ENCODE measurements at places on chromosomes 6 and 20.
A peak's percentile ranks its signal among the peaks of the same experiment; 100 is the strongest.

DNA sequence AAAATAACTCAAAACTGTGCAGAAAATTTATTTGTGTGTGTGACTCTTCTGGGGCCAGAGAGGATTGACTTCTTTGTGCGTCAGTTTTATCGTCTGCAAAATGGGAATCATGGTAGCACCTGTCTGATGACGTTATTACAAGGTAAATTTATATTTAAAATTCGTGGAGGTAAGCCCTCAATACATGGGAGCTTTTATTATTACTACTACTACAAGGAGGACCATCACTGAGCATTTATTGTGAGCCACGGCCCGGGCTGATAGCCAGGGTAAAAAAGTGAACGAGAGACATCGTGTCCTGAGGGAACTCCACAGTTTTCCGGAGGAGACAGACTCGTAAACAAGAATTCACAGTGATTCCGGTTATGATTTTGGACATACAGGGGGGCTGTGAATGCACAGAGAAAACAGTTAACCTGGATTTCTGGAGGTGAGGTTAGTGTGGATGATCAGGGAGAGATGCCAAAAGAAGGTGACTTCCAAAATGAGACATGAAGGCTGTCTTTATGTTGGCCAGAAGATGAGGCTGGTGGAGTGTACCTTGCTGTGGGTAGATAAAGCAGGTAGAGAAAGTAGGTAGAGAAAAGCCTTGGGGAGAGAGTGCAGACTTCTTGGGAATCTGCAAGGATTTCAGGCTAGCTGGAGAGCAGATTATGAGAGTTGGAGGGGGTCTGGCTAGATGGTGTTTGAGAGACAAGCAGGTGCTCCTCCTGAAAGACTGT lies 10.6 kb upstream of the SERINC3 start:
- DNase-seq = no peak

DNA sequence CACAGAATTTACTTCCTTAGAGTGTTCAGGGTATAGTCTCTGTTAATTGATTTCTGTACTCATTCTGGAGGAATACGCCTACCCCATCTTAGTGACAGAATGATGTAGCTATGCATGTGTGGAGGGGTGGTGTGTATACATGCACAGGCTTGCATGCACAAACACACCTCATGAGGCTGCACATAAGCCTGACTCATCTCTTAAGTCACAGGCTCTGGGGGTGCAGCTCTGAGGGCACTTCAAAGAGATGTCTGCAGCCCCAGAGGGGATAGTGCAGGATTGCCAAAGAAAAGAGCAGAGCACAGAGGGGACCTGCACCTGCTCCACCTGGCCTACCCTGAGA lies 24.6 kb downstream of the TBX18 start:
- DNase-seq = no peak

DNA sequence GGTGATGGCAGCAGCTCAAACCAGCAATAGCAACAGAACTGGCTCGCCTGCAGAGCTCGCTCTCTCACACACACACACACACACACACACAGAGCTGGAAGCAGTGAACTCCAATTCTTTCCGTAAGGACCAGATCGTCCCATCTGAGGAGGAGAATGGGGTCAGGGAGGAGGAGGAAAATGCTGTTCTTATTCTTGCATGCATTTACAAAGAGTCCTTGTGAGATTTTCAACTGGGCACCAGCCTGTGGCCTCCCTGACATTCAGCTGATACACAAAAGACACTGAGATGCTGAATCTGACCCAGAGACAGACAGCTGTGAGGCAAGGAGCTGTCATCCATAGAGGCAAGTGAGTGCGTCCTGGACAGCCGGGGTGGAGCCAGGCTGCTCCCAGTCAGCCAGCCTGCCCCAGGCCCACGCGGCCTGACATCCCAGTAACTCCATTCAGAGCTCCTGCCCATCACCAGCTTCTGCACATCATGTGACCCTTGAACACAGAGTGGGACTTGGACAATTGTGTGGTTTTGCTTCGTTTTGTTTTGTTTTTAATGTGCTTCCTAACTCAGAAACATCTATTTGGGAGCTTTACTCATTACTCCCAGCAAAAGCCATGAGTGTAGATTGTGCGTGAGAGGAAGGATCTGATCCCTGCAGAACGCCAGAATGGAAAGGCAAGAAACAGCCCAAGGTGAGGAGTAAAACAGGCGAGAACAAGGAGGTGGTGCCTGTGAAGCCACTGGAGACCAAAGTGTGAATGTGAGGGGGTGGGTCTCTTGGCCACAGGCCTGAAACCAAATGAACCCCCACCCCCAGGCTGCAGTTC lies 2.1 kb downstream of the SERPINB9 start:
- no peak for DNase-seq

DNA sequence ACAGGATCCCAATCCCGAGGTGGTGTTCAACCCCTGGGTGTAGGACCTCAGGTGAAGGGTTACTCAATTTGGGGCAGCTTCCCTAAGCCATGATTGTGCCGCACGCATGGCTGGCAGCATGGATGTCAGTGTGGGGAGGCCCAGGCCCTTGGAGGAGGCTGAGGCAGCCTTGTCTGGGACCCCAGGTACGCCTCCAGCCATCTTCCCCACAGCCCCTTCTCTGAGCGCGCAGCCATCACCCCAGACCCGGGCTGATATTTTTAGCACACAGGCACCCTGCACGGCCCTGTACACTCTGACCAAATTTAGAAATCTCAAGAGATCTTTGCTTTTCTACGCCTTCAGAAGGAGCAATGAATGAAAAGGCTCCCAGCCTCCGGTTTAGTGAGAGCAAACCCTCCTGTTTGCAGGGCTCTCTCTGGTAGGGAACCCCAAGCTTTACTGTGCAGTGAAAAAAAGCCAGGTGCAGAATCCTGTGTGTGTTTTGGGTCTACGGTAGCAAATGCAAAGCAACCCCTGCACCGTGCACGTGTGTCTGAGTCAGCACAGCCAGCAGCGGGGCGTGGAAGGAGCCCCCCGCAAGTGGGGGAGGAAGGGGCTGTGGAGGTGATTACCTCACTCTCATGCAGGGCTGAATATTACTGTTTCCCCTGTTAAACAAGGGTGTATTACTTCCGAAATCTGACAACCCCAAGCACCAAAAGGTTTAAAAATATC lies 44.3 kb downstream of the CTCFL start:
- no peak for DNase-seq

- DNase-seq = peak; percentile 76
Measured at GRCh38 chr6:28606424-28607391, 81.0 kb downstream of the GPX5 start.

DNA sequence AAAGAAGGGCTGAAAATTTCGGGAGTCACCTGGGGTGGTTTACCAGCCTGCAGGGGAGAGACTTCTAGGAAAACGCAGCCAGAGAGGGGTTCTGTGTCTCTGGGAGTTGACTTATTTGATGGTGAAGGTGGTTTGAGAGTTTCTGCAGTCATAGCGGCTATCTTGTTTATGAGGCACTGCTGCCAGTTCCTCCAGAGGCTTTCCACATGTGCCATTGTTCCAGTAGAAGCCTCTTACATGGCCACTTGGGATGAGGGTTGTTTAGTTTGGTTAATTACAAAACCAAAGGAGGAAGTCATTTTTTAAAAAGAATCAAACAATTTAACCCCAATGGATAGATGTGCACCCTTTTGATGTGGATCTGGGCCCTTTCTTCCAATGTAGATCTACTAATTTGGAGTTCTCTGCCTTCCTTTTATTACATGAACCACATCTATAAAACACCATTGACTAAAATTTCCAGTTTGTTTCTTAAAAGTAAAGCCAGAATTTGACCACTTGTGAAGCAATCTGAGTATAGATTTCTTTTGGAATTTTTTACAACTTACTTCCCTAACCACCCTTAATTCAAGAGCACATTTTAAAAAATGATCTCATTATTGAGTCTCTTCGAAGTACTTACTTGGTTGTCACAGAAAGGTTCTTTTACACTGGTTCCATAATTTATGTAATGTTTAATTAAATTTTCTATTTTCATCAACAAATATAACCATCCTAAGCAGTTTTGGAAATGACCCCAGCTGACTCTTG lies 97.6 kb downstream of the TCP11 start:
- DNase-seq = no peak

- no peak for DNase-seq
Measured at GRCh38 chr6:45092135-45092534, 236.0 kb upstream of the RUNX2 start.

DNA sequence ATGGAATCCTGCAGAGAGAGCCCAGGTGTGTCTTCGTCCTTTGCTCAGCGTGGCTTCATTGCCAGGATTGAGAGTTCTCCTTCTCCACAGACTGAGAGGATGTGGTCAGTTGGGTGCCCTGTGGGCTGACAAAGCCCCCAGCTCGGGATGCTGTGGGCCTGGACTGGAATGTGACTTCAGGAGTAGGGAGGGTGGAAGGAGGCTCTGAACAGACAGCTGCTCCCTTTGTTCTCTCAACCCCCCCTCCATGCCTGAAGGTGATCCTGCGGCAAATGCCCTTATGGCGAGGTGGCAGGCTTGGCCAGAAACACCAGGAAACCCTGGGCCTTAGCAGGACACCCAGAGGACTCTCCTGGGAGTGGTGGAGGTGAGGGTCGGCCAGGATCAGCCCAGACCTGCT lies 1.8 kb upstream of the CST5 start:
- no peak for DNase-seq

DNA sequence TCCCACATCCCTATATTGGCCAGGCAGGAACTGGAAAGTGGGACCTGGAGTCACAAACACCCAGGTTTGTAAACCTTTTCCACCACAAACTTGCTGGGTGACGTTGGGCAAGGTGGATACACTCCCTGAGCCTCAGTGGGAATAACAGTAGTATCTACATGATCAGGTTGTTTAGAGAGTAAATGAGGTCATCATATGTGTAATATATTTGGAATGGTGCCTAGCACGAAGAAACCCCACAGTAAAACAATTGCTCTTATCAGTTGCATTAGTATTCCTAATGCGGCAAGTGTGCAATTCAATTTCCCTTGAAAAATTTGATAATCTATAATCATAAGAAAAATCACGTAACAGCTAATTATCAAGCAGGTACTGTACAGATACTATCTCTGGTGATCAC lies 51.9 kb downstream of the HIVEP2 start:
- no peak for DNase-seq

Data from NCI-H446 (cell line).